SJCRH30 (cell line): ENCODE measurements at places on chromosomes 13 and 19.

DNA sequence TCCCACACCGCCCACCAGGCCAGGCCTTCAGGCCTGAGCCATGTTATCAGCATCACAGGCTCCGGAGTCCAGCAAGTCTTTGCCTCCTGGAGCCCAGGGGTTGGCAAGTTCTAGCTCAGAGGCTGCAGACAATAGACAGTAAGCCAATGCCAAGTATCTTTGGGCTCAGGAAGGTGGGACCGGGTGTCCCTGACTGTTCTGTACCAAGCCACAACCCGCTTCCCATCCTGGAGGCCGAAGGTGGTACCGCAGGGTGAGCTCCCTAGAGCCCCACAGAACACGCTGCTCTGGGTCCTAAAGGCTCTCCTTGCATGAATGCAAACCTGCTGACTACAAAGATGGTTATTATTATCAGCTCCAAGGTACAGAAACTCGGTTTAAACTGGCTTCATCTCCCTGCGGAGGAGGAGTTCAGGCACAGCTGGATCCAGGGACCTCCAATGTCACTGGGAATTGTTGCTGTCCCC, 5.5 kb upstream of the FSTL3 start:
- DNase-seq = no peak

GRCh38 chr13:29108068-29108786, 288.1 kb downstream of the MTUS2 start:
- DNase-seq = no peak

- no peak for DNase-seq
These were observed 714 bp downstream of the PLPP2 start for GRCh38 chr19:290372-291005.

GRCh38 chr13:43360892-43361610, 337.7 kb downstream of the DNAJC15 start:
- peak; percentile 41 for DNase-seq

GRCh38 chr19:18089726-18090125, 3.0 kb upstream of the IL12RB1 start:
- DNase-seq = no peak

- no peak for DNase-seq
These were observed 64.9 kb downstream of the TNFSF11 start for GRCh38 chr13:42638886-42639285.

DNA sequence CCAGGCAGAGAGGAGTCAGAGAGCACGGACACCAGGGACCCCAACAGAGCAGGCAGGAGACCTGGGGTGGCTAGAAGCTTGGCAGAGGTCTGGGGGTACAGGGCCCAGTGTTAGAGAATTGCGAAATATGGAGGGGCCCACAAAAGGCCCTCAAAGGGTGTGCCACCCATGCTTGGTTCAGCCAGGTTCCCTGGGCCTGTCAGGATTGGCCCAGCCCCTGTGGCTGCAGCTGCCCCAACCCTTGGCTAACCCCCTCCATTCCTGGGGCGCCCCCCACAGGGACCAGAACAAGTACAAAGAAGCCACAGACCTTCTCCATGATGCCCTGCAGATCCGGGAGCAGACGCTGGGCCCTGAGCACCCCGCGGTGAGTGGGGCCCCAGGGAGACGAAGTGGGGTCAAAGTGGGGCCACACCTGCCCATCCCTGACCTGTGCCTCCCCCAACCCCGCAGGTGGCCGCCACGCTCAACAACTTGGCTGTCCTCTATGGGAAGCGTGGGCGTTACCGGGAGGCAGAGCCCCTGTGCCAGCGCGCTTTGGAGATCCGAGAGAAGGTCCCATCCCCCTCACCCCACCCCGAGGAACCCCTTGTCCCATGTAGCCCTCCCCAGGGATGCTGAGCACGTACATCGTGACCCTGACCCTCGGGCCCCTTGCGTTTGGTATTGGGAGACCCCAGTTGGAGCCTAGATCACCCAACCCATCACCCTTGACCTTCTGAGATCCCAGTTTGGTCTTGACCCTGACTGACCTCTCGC, 8.0 kb downstream of the KLC3 start:
- no peak for DNase-seq

DNA sequence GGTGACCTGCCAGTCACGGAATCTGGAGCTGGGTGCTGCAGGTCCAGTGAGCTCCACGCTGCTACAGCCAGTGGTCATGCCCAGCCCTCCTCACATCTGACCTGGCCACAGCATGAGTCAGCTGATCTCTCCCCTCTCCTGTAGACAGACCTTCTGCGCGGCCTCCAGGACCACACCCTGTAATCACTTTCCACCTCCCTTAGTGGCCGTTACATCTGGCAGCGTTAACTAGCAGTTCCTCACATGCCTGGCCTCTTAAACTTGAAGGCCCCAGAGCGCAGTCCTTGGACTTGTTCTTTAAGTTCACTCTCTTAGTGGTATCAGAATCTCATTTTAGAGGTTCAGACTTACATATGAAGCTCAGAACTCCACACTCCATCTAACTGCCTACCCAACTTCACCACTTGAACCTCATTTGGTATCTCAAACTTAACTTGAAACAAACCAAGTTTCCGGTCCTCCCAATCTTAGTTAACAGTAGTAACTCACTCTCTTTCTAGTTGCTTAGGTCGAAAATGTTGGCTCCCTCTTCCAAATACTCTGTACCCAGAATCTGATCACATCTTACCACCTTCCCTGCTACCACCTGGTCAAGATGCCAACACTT, 22.7 kb downstream of the MIPEP start:
- no peak for DNase-seq

DNA sequence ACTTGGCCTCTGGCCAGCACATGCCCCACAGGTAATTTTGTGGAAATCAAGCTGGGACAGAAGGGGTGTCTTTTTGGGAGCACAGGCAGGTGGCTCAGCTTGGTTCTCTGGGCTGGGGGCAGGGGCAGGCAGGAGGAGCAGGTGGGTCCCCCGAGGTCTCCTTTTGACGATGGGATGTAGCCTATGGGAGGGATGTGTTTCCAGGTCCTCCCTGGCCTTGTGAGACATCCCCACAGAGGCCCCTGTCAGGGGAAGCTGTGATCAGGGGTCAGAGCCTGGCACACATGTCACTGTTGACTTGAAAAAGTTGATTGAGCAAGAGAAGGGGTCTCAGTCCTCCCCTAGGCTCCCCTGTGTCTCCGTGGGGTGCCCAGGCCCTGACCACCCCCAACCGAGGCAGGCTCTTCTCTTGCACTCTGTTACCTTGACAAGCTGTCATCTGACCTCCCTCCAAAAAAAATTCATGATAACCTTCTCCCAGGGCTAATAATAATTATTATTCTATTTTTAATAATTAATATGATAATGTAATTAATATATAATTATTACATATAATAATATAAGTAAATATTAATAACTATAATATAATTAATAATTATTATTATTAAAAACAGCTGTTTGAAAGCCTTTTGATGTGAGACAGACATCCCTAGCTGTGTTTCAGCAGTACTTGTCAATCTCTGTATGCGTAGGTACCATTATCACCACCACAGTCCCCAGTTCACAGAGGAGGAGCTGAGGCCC, 116.2 kb downstream of the ZDHHC20 start:
- no peak for DNase-seq

DNA sequence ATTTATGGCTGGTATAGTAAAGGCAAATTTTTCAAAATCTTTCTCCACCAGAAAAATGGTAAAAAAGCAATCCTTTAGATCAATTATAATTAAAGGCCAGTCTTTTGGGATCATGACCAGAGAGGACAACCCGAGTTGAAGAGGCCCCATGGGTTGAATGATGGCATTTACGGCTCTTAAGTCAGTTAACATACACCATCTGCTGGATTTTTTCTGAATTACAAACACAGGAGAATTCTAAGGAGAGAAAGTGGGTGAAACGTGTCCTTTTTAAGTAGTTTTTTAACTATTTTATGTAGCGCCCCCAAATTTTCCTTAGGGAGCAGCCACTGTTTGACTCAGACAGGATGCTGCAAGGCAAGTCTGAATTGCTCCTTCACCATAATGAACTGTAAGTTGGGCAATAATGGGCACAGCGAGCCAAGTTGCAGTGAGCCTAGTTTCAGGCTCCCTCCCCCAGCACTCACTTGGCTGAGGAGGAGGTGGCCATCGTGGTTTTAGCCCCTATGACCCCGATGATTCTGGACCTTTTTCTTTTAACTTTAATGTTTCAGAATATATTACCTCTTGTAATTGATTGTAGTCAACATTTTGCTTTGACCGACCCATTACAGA, 13.6 kb upstream of the ZNF611 start:
- no peak for DNase-seq

- DNase-seq = no peak
These were observed 6.3 kb downstream of the PLIN3 start for GRCh38 chr19:4861147-4861546.

GRCh38 chr19:9309974-9310446, 372 bp upstream of the ZNF699 start:
- DNase-seq = peak; percentile 96

GRCh38 chr13:31731921-31732320, 7.4 kb upstream of the RXFP2 start:
- DNase-seq = no peak

DNA sequence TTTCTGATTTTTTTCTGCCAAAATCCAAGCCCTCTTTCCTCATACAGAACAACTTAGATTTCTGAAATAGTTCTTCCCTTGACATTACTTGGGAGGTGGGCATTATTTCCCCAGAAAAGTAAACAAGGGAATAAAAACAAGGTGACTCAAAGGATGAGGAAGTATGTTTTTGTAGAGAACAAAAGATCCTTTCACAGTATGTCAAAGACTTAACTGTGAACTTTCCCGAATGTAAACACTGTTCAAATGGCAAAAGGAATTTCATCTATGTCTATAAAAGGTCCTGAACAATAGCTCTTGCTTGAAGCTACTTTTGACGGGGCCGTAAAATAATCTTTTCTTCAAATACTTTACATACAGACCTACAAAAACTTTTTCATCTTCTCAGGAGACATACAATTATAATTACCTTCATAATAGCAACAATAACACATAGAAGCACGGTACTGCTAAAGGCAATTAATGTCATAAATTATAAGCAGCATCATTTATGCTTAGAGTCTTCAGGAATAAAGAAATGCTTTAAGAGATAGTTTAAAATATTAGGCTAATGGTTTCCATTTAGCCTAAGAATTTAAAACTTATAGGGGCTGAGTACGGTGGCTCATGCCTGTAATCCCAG, 191.1 kb downstream of the RGCC start:
- peak; percentile 60 for DNase-seq

DNA sequence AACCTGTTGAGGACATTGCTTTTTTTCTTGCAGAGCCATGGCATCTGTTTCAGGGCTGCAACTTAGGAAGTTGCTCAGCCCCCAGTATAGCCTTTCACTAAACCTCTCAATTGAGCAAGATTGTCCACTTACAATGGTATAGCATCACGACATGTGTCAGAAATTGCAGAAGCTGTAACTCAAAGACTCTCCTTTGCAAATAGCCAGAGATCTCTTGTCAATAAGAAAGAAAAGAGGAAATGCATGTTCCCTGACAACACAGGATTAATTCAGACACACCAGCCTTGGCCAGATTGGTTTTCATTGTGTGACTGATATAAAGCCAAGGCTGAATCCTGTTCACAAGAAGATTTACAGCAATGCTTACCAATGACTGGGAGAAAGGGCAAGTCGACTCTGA, 38.7 kb upstream of the CYSLTR2 start:
- DNase-seq = no peak

DNA sequence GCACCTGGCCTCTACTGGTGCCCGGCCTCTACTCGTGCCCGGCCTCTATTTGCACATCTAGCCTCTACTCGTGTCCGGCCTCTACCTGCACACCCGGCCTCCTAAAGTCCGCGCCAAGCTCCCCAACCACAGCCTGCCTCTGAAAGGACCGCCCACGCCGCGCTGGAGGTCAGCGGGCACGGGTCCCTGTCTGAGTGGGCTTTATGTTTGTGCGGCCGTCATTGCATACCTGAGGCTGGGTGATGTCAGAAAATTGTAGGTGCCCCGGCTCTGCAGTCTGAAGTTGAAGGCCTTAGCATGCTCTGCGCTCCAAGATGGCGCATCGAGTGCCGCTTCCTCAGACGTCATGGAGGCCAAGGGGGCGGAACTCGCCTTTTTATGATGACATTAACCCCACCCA, 1.1 kb downstream of the ZNF135 start:
- no peak for DNase-seq

- DNase-seq = no peak
These were observed 415.0 kb upstream of the ZNF507 start for GRCh38 chr19:31930401-31930800.

DNA sequence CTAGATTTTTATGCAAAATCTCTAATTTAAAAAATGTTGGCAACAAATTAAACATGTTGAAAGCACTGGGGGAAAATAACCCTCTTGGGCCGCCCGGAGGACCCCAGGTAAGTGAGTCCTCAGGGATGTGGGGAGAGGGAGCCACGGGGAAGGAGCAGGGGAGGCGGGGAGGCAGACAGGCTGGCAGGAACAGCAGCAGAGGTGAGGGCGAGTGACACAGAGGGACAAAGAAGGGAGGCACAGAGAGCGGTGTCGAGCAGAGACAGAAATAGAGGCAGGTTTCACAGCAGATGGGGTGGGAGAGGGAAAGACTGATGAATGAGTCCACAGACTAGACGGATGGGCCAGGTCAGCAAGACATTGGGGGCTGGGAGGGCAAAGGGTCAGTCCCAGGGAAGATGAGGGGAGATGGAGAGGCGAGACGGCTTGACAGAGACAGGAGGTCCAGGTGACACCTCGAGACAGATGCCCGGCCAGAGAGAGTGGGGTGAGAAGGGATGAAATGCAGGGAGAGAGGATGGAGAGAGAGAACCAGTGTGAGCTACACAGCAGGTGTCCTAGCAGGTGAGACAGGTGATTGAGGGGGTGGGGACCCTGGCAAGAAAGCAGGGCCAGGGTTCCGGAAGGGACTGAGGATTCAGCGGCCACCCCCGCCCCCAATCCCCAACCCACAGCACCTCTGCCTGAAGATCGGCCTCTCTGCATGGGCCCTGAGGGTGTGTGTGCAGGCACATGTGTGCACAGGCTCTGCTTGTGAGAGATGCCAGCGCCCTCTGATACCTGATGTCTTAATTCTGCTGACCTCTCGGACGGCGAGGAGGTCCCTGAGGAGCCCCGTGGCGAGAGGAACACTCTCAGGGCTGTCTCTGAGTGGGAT, 3.8 kb downstream of the LRRC4B start:
- DNase-seq = no peak

DNA sequence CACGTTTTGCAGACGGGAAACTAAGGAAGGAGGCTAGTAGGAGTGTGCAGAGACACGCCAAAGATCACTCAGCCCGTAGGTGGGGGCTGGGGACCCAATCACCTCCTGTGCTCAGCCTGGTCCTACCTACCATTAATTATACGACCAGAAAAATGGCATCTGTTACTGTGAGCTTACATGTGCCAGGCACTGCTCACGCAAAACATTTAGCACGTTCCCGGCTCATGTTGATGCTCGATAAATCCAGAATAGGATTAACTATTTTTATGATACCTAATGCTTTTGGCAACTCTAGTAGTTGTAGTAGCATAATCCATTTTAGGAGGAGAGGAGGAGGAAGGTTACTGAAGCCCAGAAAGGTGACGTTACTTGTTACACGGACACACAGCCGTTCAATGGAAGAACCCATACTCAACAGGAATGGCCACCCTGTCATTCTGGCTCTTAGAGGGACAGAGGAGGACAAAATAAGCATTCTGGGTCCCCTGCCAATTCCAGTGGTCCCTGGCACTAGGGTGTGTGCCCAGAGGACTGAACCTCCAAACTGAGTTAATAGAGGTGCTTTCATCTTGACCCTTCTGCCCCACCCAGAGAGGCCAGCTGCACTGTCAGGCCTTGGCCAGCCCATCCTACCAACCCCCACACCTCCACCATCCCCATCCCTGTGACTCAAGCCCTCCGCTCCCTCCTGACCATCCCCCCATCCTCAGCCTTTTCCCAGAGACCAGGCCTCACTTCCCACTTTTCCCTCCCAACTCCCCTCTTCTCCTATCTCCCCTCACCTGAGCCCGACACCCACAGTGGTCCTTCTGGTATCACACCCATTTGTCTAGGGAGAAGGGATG, 5.0 kb upstream of the EML2 start:
- DNase-seq = no peak
